ENCODE measurements at places on chromosomes 3 and 15.

GRCh38 chr3:141511361-141511760, 24.5 kb downstream of the RASA2 start:
- no peak for DNase-seq

- DNase-seq: no peak
These were observed 395.3 kb downstream of the IL5RA start for GRCh38 chr3:2714834-2715233.

- no peak for DNase-seq
These were observed 39.5 kb downstream of the CADPS start for GRCh38 chr3:62835554-62836236.

DNA sequence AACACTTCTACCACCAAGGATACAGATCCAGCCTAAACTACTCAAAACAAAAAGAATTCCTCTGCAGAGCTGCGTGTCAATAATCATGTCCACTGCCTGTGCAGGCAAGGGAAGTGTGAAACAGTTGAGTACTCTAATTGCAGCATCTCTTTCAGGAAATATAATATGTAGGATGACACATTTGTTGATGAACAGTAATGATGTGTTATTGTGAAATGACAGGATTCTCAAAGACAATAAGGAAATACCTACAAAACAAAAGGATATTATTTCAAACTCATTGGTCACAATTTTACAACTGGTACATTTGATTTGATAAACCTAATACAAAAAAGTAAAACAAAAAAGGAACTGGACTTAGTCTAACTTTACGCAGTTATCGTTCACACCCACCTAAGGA, 4.4 kb downstream of the SPG11 start:
- DNase-seq: no peak

- DNase-seq: no peak
These were observed 28.3 kb downstream of the MRAS start for GRCh38 chr3:138376663-138377062.

- no peak for DNase-seq
These were observed 7.8 kb downstream of the BNC1 start for GRCh38 chr15:83276661-83277060.

DNA sequence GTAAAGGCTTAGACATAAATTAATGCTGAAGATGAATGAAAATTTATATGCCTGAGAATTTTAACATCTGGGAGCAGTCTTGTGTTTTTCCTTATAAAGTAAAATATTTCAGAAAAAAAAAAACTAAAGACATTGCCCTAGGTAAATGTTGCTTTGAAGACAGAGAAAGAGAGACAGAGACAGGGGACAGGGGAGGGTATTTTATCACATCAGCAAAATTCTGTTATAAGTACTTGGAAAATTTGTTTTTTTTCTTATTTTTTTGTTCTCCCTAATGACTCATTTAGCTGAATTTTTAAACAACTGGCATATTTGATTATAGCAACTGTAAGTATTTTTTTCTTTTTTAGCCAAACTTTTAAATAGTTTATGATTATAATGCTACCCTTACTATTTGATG, 1540.6 kb upstream of the GBE1 start:
- no peak for DNase-seq

- no peak for DNase-seq
These were observed 963.5 kb downstream of the NTRK3 start for GRCh38 chr15:87293031-87293430.

- DNase-seq: no peak
These were observed 98.9 kb upstream of the IGSF10 start for GRCh38 chr3:151559736-151560135.

GRCh38 chr15:49415149-49415548, 7.9 kb upstream of the FGF7 start:
- no peak for DNase-seq

- DNase-seq: no peak
These were observed 8.1 kb downstream of the AGBL1 start for GRCh38 chr15:86087808-86088207.

- peak; percentile 75 for DNase-seq
These were observed 290.0 kb upstream of the PLSCR5 start for GRCh38 chr3:146895026-146895749.

DNA sequence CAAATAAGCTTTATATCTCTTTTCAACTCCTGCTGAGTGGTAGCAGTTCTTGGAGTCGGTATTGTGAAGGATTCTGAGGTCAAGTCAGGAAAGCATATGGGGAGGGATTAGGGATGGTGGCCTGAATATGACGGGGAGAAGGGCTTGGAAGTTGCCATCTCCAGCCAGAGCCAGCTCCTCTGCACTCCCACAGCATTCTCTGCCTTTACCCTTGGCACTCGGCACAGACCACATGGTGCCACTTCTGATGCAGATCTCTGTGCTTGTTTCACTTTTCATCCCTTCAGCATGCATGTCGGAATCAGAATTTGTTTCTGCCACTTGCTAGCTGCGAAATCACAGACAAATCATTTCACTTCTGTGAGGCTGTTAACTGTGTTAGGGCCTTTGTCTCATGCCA, 52.5 kb downstream of the RAB11A start:
- DNase-seq: no peak

GRCh38 chr15:51621155-51621765, 1.3 kb downstream of the DMXL2 start:
- DNase-seq: no peak

DNA sequence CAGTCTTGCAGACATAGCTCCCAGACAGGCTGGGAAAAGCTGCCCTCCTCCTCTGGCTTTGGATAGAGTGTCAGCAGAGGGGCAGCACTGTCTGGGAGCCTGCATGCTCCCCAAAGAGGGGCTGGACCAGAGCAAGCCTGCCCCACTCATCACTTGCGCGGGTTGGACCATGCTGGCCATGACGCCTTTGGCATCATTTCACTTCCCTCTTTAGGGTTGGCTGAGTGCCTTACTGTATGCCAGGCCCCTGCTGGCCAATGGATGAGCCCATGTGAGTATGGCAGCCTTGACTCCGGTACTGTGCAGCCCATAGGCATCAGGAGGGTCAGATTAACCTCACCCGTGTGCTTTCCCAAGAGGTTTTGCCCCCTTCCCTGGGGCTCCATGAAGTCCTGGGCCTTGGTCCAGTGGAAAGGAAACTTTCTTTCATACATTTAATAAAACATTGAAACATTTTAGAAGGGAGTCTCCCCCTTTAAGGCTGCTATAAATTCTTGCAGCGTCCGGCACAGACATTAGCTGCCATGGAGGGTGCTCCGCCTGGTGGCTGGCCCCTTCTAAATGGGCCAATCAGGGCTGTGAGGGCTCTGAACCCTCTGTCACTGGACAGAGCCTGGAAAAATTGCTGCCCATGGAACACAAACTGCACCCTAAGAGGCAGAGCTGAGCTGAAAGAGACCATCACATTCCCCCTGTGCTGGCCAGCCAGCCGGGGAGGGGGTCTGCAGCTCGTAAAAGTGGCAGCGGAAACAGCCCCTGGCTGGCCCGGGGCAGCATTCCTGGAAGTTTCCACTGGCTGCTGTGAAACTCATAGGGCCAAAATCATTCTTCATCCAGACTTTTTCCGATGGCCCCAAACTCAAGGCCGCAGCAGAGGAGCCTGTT, 20.8 kb upstream of the DUSP7 start:
- DNase-seq: no peak

DNA sequence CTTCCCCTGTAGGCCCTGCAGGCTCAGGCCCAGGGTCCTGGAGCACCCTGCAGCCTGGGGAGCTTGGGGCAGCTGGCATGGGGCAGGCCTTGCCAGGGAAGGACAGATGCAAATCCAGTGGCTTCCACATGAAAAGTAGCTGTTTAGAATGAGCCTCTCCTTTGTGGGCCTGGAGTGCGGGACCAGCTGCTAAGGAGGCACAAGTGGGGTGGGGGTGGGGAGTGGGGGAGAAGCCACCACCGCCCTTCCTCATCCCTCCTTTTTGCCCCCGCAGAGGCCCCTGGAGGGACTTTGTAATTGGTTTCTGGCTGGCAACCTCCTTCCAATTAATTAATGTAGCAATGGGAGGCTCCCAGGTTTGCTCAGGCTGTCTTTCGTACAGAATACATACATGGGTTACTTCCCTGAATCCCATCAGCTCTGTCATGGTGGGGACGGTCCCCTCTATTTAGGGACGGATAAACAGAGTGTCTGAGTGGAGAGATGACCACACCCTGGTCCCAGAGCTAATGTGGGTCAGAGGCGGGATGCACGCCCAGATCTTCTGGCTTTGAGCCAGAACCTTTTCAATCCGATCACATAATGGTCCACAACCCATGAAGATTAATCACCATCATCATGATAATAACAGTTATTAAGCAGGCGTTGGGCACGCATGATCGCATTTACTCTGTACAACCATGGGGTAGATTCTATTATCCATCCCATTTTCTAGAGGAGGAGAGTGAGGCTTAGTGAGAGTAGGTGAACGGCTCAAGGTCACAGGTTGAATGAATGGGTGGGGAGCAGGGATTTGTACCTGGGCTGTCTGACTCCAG, 6.2 kb downstream of the CORO2B start:
- no peak for DNase-seq

DNA sequence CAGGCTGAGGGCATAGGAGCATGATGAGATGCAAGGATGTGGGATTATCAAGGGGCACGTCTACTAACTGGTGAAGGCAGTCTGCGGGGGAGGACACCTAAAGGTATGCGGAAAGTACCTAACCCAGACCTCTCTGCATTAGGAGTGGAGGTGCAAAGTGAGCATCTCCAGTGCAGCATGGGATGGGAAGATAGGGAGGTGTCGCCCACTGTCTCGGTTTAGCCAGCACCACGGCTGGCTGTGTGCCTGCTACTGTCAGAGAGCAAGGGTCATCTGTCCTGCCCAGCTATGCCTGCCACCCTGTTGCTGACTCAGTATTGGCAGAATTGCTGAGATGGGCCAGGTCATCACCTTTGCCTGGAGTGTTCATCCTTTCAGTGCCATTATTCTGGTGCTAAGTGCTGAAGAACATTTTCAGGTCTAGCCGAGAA, 40.1 kb downstream of the OXNAD1 start:
- no peak for DNase-seq

GRCh38 chr3:23779841-23780240, 25.9 kb upstream of the UBE2E1 start:
- no peak for DNase-seq

DNA sequence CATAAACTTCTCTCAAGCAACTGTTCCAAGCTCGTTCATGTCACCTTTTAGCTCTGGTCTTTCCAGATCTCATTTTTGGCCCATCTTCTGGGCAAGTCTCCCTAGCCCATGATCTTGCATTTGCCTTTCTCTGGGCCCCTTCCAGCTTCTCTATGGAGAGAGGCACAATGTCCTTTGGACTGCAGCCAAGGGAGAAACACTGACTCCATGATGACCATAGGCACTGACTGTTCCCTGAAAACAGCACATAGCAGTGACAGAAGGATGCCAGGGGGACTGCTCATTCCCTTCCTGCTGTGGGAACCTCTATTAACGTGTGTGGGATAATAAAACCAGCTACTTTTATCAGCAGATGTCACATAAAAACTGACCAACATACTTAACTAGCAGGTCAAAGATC, 60.3 kb downstream of the STRIT1 start:
- DNase-seq: peak; percentile 90

- DNase-seq: no peak
These were observed 16.8 kb downstream of the CGNL1 start for GRCh38 chr15:57393061-57393460.

DNA sequence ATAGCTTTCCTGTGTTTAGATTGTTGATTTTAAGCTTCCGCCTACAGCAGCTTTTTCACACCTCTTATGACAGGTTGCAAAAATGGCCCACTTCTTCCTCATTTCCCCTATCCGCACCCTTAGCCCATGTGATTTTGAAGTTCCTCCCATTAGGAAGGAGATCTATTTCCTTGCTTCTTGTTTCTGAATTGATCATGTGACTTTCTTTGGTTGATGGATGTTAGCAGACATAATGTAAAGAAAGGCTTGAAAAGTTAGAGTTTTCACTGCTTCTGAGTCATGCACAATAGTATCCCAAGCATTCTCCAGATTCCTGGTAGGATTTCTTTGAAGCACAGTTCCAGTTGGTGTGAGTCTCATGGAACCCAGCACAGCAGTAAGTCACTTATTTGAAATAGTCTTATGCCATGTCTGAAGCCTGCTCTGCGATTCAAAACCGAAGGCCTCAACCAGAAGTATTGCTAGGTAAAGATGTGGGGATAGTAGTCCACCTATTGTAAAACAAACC, 76.6 kb downstream of the EDEM1 start:
- DNase-seq: no peak

GRCh38 chr15:25939122-25939521, 76.0 kb upstream of the ATP10A start:
- DNase-seq: no peak

DNA sequence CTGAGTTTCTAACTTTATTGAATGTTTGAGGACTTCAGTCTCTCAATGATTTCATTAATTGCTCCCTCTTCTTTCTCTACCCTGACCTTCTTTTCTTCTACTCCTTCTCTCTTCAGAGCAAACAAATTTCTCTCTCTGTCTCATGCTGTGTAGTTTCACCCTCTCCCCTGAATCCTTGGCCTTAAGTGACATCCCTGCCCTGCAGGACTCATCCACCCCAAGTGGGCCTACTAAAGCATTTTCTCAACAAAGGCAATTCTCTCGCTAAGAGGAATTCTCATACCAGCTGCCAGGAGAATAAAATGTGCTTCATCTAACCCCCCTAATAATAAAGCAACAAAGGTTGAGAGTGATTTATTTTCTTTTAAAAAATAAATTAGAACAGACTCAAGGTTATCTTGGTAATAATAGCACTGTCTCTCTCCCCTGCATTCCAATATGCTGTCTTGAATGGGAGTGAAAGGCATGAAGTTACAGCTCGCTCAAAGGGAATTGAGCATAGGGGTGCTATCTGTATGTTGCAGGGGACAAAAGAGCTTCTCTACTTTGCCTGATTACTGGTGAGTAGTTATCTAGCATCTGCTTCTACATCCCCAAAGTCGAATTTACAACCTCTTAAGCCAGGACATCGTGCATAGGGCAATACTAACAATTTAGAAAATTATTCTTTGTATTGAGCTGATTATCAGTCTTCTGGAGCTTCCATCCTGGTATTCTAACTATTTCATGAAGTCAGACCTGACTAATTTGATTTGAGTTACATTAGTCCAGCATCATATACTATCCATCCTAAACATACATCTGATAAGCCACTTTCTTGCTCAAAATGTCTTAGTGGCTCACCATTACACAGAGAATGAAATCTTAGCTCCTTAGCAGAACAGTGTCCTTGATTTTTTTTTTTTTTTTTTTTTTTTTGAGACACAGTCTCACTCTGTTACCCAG, 76.9 kb upstream of the DNAJC19 start:
- DNase-seq: no peak

- DNase-seq: no peak
These were observed 48.6 kb upstream of the C15orf39 start for GRCh38 chr15:75153087-75153486.

DNA sequence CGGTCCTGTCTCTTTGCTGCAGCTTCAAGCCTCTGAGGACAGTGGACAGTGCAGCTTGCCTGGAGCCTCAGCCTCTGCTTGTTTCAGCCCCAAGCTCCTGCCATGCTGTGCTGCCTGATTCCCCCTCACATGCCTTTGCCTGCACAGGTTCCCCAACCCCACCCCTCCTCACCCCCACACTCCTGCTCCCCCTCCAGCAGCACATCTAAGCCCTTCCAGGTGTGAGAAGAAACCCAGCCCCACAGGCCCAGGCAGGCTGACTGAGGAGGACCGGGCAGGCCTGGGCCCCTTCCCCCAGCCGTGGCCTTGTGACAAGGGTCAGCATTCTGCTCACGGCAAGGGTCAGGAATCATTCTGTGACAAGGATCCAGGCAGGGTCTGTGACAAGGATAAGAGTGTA, 22.8 kb downstream of the VIPR1 start:
- DNase-seq: no peak

GRCh38 chr3:184085389-184085852, 11.4 kb upstream of the HTR3E start:
- DNase-seq: no peak

GRCh38 chr15:58923696-58924300, 9.7 kb downstream of the SLTM start:
- DNase-seq: no peak

- no peak for DNase-seq
These were observed 23.2 kb downstream of the ATXN7 start for GRCh38 chr3:63886858-63887257.
